Erythroblast (primary cell): ENCODE measurements at places on chromosomes 3 and 15.

- no peak for DNase-seq
Observed at GRCh38 chr15:48397841-48398240, 66.6 kb downstream of the DUT start.

DNA sequence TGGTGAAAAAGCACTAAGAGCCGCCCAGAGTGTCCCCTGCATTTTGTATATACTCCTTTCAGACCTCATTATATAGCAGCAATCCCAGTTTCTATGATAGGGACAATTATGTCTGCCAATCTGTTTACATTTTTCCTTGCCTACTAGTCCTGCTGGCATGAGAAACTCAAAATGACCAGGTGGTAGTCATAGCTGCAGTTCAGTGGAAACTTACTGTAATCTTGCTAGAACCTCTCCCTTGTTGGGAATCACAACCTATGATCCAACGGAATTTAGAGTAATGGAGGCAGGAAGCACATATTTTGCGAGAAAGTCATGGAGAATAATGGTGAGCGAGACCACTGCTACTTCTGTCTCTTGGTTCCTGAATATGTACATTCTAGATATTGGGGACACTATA lies 28.6 kb upstream of the MINAR1 start:
- no peak for DNase-seq

DNA sequence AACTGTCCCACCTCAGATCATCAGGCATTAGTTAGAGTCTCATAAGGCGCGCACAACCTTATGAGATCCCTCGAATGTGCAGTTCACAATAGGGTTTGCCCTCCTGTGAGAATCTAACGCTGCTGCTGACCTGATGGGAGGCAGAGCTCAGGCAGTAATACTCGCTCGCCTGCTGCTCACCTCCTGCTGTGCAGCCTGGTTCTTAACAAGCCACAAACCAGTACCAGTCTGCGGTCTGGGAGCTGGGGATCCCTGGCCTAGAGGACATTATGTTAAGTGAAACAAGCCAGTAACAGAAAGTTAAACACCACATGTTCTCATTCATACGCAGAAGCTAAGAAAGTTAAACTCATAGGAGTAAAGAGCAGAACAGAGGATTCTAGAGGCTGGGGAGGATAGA lies 47.0 kb downstream of the MAP3K13 start:
- DNase-seq: no peak

- peak; percentile 6 for DNase-seq
Observed at GRCh38 chr3:53944028-53944427, 52.4 kb upstream of the SELENOK start.

GRCh38 chr15:48266024-48266689 lies 60.1 kb downstream of the SLC12A1 start:
- peak; percentile 77 for DNase-seq

DNA sequence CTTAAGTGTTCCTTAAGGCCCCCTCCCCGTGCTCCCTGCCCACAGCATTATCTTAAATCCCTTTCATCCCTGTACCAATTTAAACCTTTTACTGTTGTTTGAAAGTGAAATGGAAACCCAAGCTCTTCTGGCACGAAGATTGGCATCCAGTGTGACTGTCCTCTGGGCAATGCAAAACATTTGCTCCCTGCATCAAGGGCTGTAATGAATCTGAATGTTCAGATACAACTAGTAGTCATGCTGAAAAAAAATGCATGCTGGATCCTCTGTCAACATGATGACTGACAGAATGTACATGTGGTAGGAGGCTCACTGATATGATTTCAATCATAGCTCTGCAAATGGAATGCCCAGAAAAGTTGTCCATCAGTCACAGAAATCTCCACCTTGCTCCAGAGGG lies 8.1 kb upstream of the CDIN1 start:
- DNase-seq: no peak

GRCh38 chr3:120177151-120177550 lies 82.9 kb upstream of the GSK3B start:
- no peak for DNase-seq

- no peak for DNase-seq
Observed at GRCh38 chr15:63308947-63309346, 31.5 kb downstream of the APH1B start.

DNA sequence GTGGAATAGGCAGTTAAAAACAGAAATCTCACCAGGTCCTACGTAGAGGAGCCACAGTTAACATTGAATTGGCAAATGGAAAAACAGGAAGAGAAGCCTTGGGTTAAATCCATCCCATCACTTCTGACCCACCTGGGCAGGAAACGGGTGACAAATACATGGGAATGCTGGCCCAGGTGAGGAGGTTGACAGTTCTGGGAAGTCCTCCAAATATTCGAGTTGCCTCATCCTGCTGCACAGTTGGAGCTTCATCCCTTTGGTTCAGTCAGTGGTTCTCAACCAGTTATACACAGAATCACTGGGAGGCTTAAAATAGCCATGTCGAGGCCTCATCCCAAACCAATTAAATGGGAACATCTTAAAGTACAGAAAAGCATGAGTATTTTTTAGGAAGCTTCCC lies 5.3 kb downstream of the MYZAP start:
- no peak for DNase-seq

GRCh38 chr15:99115300-99116215 lies 10.7 kb downstream of the SYNM start:
- DNase-seq: no peak

GRCh38 chr15:39153058-39153714 lies 427.7 kb upstream of the THBS1 start:
- no peak for DNase-seq

- DNase-seq: no peak
Observed at GRCh38 chr3:149319750-149320149, 13.7 kb downstream of the TM4SF18 start.

- DNase-seq: no peak
Observed at GRCh38 chr15:65377105-65377975, 462 bp downstream of the IGDCC3 start.

- no peak for DNase-seq
Observed at GRCh38 chr15:65902373-65902772, 33.1 kb downstream of the RAB11A start.

DNA sequence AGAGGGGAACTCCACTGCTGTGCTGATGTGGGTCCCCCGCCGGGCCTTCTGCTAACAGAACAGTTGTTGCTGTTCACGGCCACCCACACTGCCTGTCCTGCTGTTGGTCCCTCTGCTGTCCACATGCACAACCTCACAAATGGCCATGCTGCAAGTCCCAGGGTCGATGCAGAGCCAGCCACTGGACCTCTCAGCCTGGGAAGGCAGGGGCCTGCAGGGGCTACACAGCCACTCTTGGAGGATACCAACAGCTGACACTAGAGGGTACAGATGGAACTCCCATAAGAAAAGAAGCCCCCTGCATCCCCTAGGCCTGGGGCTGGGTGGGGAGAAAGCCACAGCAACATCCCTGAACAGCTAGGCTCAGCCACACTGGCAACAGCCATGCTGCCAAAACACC lies 104.4 kb upstream of the IQSEC1 start:
- no peak for DNase-seq

DNA sequence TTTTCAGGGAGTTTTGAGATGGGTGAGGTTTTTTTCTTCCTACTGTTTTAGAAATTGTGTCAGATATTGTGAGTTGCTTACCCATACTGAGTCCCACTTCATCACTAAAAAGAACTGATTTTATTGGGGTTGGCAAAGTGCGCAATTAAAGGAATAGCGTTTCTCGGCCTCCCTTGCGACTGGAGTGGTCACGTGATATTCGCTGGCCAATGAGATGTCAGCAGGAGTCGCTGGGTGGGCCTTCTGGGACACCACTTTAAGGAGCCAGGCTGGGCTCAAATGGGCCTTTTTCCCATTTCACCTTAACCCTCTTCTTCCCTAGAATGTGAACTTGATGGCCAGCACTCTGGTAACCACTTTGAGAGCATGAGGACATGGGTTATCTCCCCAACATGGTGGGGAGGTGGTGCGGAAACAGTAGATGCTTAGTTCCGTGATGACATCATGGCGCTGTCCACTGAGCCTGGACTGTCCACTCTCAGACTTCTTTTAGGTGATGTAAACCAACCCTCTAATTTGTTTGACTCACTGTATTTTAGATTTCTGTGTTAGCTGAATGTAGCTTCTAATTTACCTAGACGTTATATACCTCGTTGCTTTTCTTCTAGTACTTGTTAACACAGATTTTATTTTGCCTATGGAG lies 13.2 kb upstream of the IQCF5 start:
- no peak for DNase-seq

- no peak for DNase-seq
Observed at GRCh38 chr3:71873093-71873611, 88.2 kb upstream of the PROK2 start.

DNA sequence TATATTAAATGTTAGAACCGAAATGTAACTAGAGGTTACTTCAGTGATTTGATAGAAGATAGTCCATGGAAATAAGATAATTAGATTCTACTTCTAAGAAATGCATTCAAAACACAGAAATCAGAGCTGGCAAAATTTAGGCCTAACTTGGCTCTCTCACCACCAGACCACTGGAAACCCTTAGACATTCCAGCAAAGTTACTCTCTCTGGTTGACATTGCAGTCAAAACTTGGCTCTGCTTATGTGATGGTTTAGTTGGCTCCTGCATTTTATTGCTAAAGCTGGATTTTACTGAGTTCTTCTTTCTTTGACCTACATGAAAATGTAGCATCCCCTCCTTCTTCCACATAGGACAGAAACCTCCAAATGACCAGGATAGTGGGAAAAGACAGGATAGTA lies 35.4 kb upstream of the CBLB start:
- DNase-seq: no peak

GRCh38 chr15:73897441-73898261 lies 24.3 kb downstream of the TBC1D21 start:
- peak; percentile 66 for DNase-seq

DNA sequence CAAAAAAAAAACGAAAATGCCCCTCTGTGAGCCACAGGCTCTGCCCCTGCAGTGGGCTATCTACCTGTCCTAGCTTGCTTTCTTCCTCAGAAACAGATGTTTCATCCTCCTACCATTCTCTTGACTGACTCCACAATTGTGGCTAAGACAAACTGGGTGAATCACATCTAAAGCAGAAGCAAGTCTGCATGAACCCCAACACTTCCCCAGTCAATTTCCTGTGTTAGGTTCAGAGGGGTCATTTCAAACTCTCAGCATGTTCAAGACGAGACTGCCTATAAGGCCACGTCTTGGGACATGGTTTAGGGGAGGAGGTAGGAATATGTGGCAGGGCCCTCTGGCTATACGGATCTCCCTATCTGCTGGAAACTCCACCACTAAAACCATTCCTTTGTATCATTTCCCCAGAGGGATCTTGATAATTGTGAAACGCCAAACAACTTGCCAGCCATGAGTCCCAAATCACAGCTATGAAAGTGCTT lies 28.6 kb upstream of the ANKDD1A start:
- no peak for DNase-seq

- DNase-seq: no peak
Observed at GRCh38 chr3:123256256-123256655, 54.5 kb downstream of the SEC22A start.

GRCh38 chr3:60696428-60697125 lies 554.7 kb downstream of the FHIT start:
- no peak for DNase-seq

DNA sequence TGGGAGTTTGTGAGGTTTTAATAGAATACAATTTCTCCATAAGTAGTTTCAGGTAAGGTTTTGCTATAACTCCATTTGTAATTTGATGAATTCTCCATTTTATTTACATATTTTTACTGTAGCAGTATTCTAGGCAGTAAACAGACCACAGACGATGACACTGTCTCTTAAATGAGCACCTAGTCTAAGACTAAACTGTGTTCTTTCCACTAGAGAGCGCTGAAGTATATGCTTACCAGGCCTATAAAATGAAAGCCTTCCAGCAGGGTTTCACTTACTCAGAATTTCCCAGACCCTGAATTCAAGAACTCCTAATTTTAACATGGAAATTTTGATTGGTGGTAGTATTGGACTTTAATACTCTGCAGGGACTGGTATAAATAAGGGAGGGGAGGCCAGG lies 41.6 kb downstream of the POLG start:
- no peak for DNase-seq

- no peak for DNase-seq
Observed at GRCh38 chr3:183272142-183272541, 19.1 kb downstream of the B3GNT5 start.

- DNase-seq: no peak
Observed at GRCh38 chr3:132569153-132569552, 27.9 kb upstream of the ACKR4 start.

- no peak for DNase-seq
Observed at GRCh38 chr3:39318301-39318700, 11.2 kb upstream of the CCR8 start.

DNA sequence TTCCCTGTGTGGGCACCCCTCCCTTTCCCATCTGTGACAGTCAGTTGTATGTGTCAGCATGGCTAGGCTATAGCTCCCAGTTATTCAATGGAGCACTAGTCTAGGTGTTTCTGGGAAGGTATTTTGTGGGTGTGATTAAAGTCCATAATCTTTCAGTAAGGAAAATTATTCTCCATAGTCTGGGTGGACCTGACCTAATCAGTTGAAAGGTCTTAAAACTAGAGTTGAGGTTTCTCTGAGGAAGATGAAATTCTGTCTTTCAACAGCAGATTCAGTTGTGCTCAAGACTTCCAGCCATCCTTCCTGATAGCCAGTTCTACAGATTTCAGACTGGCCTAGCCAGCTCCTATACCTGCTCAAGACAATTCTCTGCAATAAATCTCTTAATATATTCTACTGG lies 284.6 kb upstream of the PROK2 start:
- DNase-seq: no peak

DNA sequence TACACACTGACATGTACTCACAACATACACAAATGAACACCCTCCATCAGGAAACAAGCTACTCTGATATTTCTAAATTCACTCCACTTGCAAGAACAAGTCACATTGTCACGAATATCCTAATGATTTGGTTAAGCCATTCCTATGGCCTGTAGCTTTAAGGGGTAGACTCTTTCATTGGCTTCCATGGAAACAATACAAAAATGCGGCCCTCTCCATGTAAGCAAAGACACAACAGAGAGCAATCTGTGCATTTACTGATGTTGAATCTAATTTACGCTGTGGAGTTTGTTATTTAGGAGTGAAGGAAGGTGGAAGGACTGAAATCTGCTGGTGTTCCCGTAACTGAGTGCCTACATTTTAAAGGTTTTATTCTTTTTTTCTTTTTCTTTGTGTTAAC lies 114.5 kb downstream of the FMN1 start:
- no peak for DNase-seq

- no peak for DNase-seq
Observed at GRCh38 chr3:101865751-101866509, 16.6 kb downstream of the NFKBIZ start.

- DNase-seq: no peak
Observed at GRCh38 chr3:111617912-111618601, 22.9 kb upstream of the ZBED2 start.

DNA sequence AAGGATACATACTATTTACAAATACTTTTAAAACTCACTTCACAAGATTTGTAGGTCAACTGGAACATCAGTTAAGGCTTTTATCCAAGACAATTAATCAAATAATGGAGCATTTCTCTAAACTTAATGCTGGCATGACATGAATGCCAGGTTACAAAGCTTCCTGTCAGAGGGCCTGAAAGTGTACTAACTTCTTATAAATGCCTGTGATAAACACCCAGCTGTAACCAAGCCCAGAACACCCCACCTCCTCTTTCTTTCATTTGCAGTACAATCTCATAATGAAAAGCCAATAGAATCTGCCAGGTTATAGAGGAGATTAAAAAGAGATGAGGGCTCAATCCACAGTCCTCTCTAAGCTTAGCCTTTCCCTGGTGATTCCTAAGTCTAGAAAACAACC lies 214.4 kb downstream of the OSBPL10 start:
- no peak for DNase-seq

- DNase-seq: peak; percentile 40
Observed at GRCh38 chr3:38627956-38628355, 21.5 kb downstream of the SCN5A start.
